ENCODE measurements at places on chromosomes 4 and X.
A peak's percentile ranks its signal among the peaks of the same experiment; 100 is the strongest.

DNA sequence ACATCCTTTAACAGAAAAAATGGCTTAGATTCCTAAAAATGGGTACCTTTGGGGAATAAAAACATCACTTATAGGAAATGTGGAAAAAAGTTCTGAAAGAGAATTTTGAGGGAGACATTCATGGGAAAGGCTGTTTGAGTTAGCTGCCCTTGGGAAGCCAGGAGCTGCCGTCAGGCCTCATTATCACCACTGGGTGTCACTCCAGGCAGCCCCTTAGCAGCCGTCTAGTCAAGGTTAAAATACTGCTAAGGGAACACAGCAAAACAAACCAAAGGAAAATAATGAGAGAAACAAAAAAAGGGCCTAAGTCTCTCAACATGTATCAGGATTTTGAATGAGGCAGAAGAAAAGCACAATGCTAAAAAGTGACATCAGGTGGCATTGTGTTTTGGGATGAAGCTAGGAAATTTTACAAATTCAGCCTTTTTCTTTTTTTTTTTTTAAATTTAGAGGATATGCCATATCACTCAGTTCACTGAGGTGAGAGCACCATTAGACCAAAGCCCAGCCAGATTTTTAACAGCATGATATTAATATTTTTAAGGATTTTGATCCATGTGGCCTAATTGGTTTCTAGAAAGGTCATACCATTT lies 235.3 kb downstream of the GPAT3 start:
- DNase-seq: peak; percentile 29

- no peak for DNase-seq
These were observed 87.6 kb downstream of the GBA3 start for GRCh38 chr4:22780317-22780716.

GRCh38 chr4:119209077-119209476 lies 3.4 kb upstream of the USP53 start:
- DNase-seq: no peak

GRCh38 chr4:188396037-188396436 lies 256.8 kb downstream of the TRIML1 start:
- DNase-seq: no peak

DNA sequence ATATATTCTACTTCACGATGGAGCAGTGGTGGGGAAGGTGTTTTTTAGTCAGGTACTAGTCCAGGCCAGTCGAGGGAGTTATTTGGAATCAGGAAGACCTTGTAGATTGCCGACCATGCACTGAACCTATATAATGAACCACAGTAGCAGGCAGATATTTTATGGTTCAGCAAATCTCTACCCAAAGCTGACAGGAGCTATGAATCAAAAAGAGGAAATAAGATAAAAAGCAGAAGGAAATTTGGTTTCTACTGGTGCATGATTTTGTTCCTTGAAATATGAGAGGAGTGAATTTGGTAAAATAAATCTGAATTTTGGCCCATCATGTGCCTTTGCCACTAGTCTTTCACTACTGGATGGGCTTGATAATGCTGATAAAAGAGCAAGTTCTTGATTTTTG lies 924.3 kb upstream of the DIAPH2 start:
- no peak for DNase-seq

DNA sequence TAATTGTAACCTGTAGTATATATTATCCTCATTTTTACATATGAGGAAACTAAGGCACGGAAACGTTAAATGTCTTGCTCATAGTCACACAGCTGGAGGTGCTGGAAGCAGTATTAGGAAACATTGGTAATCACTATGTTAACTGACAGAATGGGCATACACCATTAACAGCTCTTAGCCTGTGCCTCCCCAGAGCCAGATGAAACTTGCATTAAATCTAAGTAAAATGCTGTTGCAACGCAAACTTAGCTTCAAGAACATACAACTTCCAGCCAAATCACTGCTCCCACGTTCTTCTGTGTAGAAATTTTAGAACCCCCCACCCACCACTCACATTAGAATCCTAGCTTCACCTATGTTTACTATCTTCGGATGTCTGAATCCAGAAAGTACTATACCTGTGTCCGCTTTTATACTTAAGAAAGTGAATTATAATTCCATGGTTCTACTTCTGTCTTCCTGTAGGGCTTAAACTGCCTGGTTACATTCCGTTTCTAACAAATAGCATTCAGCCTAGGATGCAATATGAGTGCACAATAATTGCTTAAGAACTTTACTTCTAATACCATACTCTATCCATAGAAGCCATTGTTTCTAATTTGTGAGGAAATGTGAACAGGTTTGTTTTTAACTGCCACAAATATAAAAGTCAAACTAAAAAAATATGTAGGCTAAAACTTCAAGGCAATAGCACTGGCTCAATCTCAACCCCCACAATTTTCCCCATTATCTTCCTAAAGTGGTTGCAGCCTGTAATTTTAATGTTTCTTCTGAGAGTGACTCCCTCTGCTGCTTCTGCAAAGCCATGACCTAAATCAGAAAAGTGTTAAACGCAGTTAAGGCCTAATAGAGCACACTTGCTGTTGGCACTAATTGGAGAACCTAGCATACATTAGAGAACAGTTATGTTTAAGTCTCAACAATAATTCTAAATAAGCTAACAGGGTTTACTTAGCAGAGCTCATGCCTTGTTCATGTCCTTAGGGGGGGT lies 4.4 kb downstream of the UNC5C start:
- DNase-seq: peak; percentile 80

- DNase-seq: no peak
These were observed 105.1 kb upstream of the RAPGEF2 start for GRCh38 chr4:158997660-158998349.

DNA sequence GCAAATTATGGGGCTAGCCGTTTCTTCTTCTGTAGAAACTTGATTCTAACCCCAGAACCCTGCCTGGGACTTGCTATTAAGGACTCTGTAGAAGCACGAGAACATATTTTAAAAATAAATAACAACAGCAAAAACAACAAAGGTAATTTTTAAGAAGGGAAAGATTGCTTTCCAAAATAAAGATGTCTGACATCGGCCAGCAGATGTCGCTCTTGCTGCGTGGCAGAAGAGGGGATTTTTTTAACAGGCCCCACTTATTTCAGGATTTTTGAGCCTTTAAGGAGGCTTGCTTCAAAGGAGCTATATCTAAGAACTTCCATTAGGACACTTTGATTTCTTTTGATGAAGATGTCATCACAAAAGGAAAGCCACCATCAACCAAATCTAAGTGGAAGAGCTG lies 62.8 kb upstream of the EGFL6 start:
- peak; percentile 23 for DNase-seq

DNA sequence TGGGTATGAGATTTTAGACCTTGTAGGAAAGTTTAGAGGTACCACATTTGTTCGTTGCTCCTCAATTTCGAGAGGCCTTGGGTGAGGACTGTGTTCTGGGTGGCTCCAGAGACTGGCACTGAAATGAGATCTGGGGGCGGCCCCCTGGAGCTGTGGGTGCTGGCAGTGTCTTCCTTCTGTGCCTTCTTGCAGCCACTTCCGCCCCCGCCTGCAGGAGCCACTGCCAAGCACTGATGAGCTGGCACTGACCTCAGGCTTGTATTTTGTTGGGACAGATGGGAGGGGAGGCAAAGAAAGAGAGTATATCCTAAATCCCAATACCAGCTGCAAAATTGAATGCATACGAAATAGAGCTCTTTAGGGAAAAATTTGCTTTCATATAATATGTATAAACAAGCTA lies 64.5 kb upstream of the CLDN34 start:
- peak; percentile 51 for DNase-seq

DNA sequence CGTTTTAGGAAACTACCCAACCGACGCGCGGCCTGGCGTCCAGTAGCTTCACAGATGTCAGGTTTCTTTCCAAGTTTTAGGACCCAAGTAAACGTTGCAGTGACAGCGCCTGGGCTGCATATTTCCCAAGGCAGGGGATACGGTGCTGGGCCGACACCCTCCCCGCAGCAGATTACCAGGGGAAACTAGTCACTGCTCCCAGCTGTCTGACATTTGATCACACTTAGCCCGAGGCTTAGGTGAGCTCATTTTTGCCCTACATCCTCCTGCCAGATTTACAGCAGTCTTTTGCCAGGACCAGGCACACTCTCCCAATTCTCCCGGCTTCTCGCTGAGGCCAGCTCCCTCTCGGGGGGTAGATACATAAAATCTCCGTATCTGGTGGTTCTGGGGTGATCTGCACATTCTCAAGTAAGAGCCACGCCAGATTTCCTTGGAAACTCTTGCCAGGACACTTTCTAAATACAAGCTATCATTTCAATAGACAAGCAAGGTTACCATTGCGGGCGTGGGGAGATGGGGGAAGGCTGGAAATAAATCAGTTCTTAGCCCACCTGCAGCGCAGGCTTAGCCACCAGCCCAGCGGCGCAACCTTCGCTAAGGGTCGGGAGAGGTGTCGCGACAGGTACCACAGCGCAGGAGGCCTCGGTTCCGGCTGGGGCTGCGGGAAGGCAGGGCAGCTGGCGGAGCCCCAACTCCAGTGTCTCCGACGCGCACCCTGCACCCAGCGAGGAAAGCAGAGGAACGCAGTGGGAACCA lies 2.5 kb upstream of the SOX3 start:
- DNase-seq: no peak

DNA sequence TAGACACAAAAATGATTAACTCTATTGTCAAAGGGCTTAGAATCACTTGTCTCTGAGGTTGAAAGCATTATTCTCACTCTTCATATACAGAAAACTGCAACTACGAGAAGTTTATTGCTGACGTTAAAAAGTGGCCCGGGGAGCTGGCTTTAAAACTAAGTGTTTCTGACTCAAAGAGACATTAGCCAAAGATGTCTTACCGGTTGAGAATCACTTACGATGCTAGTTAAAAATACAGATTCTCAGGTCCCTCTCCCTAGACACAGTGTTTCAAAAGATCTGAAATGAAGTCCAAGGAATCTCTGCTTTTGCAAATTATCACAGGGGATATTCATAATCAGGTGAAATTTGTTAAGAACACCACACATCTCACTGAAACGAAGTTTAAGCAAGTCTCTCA lies 1.2 kb downstream of the GNPDA2 start:
- no peak for DNase-seq

DNA sequence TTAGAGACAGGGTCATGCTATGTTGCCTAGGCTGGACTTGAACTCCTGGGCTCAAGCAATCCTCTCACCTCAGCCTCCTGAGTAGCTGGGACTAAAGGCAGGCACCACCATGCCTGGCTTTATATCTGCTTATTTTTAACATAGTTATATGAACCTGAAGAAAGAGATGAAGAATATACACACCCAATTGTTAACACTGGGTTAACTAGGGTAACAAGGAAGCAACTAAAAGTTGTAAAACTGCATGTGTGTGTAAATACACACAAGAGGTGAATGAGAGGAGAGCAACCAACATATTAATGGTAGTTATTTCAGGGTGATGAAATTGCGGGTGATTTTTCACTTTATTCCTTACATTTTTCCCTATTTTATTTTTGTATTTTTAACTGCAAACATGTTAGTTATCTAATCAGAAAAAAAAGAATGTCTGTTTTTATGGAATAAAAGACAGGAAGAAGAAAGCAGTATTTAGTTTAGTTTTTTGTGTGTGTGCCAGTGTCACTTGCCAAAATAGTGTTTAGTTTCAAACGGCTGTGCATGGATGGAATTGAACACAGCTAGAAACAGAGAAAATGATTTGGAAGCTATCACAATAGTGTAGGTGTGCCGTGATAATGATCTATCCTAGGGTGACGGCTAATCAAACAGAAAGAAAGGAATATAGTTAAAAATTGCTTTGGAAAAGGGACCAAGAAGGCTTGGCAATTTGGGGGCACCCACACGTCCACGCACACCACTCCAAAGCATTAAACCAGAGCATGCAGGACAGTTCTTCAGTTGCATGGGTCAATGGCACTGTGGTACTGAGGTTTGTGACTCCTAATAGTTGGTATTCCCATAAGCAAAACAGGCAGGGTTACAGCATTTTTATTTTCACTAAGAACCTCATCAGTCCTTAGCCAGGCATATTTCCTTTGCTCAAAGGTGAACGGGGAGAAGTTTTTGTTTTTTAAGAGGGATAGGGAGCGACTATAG lies 89.1 kb upstream of the KLHL13 start:
- no peak for DNase-seq

DNA sequence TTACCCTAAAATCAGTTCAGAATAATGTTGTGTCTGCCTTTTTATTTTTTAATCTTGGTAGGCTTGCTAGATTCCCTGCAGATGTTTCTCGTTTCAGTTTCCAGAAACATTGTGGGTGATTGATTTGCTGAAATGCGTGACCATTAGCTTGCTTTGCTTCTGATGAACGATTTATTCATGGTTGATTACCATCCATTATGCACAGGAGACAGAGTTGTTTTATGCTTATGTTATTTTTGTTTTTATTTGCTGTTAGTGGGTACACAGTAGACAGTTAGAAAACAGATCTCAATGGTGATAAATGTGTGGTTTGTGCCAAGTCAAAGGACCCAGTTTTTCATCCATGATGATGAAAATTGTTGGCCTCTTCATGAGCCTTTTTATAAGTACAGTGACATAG lies 455.6 kb upstream of the BOD1L1 start:
- no peak for DNase-seq

GRCh38 chr4:150018257-150018656 lies 60.0 kb upstream of the DCLK2 start:
- DNase-seq: no peak

DNA sequence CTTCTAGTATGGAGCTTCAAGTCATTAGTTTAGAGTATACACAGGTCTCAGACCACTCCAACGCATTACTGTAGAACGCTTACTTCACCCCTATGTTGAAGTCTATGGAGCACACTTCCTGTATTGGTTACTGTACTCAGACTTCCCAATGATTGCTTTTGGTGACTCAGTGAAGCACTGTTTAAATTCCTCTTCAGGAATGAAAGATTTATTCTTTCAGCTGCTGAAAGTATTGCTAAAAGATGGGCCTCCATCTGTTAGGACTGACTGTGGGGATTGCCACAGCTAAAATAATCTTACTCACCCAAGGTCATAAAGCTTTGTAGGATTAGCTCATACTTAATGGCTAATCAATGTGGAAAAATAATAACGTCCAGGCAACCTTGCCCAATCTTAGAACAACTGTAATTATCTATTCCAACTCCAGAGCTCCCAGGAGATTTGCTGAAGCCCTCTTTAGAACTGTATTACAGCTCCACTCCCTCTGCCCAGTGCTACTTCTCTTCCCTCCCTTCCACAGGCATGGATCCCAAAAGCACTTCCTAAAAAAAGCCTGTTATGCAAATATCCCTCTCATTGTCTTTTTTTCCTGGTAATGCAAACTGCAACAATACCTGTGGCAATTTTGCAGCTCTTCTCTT lies 281.9 kb upstream of the HS3ST1 start:
- DNase-seq: no peak

- no peak for DNase-seq
These were observed 65.9 kb downstream of the NAT8L start for GRCh38 chr4:2125023-2125422.

Measured in globus pallidus (tissue), 1 donor.